ENCODE measurements at places on chromosomes 12 and 14. TPM values are rescaled to one million over a fixed set of nuclear protein-coding genes. Genes with fewer than 3 reads are reported as not detected.

GNB3 gene
- 7.6 TPM for total RNA-seq

PRB2 gene
- not detected for total RNA-seq

SDR9C7 gene
- total RNA-seq = 0.28 TPM

KCNK10 gene
- 11.0 TPM for total RNA-seq

GEMIN2 gene
- 65.3 TPM for total RNA-seq

KRT72 gene
- total RNA-seq = not detected

TMEM30B gene
- total RNA-seq = 0.07 TPM

CLEC4A gene
- total RNA-seq = 2.0 TPM

PTGER2 gene
- total RNA-seq = not detected

STYK1 gene
- 0.15 TPM for total RNA-seq

DHRS2 gene
- 2.8 TPM for total RNA-seq

DICER1 gene
- 70.0 TPM for total RNA-seq

ZNF84 gene
- 65.3 TPM for total RNA-seq

SLC38A4 gene
- 2.5 TPM for total RNA-seq

VDR gene
- total RNA-seq = 0.09 TPM

ABHD4 gene
- 13.3 TPM for total RNA-seq

CMKLR1 gene
- total RNA-seq = not detected

ACYP1 gene
- 43.1 TPM for total RNA-seq

SPIC gene
- total RNA-seq = not detected

ORAI1 gene
- total RNA-seq = 10.6 TPM

KRT82 gene
- total RNA-seq = not detected

LTB4R gene
- 1.9 TPM for total RNA-seq

HELB gene
- 4.6 TPM for total RNA-seq

TMPRSS12 gene
- not detected for total RNA-seq

NAB2 gene
- total RNA-seq = 41.3 TPM

RIPK3 gene
- not detected for total RNA-seq

P2RX2 gene
- 0.15 TPM for total RNA-seq

NYNRIN gene
- 15.5 TPM for total RNA-seq

IAPP gene
- total RNA-seq = 0.15 TPM

TSPAN8 gene
- total RNA-seq = not detected

LALBA gene
- total RNA-seq = not detected

CFAP251 gene
- total RNA-seq = 1.5 TPM

AQP6 gene
- 0.12 TPM for total RNA-seq

PLXNC1 gene
- total RNA-seq = 13.4 TPM

LRRK2 gene
- total RNA-seq = 0.03 TPM
